ENCODE measurements at places on chromosomes 1 and 21.

GRCh38 chr1:87684194-87684593, 355.5 kb downstream of the LMO4 start:
- DNase-seq = no peak

DNA sequence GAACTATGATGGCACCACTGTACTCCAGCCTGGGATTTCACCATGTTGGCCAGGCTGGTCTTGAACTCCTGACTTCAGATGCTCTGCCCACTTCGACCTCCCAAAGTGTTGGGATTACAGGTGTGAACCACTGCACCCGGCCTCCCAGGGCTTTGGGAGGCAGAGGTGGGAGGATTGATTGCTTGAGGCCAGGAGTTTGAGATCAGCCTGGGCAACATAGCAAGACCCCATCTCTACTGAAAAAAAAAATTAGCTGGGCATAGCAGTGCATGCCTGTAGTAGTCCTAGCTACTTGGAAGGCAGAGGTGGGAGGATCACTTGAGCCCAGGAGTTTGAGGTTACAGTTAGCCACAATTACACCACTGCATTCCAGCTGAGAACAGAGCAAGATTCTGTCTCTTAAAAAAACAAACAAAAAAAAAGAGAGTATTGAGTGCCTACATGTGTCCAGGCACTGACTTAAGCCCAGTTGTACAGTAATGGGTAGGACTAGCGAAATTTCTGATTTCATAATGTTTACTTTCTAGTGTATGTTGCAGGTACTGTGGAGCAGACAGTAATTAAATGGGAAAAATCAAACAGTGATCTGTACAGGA, 4.2 kb downstream of the MANEAL start:
- DNase-seq = no peak

- peak; percentile 29 for DNase-seq
These were observed 15.1 kb downstream of the IFI44 start for GRCh38 chr1:78664763-78665162.

GRCh38 chr1:42480921-42481320, 17.8 kb downstream of the CCDC30 start:
- no peak for DNase-seq

DNA sequence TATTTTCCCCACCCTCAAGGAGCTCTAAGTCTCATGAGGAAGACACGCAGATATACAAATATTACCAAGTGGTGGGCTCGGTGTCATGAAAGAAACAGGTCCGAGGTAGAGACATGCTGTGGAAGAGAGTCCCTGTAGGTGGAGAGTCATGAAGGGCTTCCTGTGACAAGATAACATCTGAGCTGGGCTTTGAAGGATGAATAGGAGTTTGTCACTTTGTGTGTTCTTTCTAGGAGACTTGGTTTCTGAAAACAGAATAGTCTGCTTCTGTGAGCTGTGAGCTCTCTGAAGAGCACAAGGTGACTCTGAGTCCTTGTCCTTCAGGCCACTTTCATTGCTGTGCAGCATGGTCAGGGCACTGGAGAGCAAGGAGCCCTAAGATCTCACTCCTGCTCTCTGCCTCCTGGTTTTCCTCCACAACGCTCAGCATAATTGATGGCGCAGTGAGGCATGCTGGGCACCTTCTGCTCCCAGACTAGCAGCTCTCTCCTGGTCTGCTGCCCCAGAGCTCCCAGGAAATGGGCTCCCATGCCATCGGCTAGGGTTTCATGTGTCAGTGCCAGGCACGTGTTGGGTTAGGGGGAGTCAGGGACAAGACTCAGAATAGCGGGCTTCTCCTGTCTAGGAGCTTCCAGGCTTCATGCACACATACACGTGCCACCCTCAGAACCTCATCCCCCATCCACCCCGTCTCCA, 209.9 kb upstream of the CSF3R start:
- DNase-seq = no peak

GRCh38 chr1:202150602-202151001, 6.1 kb upstream of the ARL8A start:
- no peak for DNase-seq

DNA sequence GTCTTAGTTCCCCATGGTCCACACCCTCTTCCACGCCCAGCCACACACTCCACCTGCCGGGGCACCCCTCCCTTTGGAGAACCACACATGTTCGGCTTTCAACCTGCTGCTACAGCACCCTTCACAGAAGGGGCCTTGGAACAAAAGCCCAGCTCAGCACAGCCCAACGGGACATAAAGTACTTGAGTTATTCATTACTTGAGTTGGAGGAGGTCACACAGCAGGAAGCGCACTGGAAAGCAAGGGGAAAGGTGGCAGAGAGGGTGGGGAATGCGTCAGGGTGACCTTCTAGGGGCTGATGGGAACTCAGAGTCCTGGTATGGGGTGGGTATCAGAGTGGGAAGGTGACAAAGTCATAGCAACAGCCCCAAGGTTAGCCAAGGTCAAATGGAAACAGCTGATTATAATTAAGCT, 3.0 kb upstream of the ATP1B1 start:
- no peak for DNase-seq

GRCh38 chr1:248421384-248421783, 18.5 kb downstream of the OR2T1 start:
- DNase-seq = no peak

DNA sequence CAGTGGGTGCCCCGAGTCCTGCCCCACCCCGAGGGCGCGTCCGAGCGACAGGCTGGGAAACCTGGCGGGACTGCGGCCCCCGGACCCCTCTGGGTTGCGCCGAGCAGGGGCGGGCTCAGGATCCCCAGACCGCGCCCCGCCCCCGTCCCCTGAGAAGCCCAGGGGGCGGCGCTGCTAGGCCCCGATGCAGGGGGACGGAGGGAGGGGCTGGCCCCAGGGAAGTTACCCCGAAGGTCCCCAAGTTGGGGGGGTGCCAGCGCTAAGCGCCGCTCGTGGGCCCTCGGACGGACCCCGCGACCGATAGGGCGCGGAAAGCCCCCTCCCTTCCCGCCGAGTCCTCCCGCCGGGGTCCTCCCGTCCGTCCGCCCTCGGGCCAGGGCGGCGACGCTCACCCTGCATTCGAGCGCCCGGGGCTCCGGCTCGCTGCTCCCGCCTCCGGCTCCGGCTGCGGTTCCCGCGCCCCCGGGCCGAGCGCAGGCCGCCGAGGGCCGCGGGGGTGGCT, 414 bp downstream of the GPR153 start:
- no peak for DNase-seq

DNA sequence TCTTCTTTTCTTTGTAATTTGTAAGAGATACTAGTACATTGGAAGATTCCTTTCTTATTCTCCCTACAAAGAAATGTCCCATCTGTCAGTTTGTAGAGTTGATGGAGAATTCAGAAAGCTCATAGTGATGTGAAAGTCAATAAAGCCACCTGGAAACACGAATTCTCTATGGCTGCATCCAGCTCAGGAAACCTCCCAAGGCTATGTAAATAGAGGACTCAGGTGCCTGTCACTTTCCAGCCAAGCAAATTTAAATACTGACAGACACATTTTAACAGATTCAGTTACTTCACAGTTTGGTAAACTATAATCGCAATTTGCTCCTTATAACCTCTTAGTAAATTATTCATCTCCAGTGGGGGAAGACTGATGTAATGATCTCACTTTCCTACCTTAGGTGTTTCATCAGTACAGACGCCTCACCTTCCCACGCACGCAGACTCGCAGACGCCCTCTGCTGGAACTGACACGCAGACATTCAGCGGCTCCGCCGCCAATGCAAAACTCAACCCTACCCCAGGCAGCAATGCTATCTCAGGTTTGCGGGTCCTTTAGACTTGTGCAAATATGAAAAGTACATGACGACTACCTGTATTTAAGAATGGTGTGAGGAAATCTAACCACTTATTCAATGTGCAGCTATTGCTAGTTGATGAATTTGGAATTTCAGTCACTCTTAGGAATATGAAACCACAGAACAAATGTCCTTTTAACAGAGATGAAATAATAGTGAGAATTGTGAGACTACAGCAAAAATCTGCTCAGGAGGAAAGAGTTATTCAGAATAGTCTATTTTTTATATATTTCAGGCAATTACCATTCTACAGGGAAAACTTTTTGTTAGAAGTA, 60.6 kb downstream of the PTPRC start:
- peak; percentile 62 for DNase-seq

- DNase-seq = no peak
These were observed 78.5 kb downstream of the SLC35F3 start for GRCh38 chr1:233982827-233983518.

DNA sequence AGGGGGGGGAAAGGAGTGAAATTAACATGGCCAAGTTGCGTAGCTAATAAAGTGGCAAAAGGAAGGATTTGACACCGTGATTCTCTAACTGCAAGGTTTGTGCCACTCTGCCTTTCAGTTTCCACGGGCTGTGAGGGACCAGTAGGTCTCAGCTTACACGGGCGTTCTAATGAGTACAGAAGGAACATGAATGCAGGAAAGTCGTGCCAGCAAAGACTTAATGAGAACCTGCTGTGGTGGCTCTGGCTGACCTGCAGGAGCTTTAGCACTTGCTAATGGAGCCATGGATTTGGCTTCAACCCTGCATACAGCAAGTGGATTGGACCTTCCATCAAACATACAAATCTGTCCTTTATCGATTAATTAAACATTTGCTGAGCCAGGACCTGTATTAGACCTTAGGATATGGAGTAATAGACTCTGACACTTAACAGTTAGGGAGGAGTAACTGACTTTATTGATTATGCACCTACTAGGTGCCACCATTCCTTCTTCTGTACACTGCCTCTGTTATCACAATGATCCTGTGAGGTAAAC, 15.1 kb upstream of the PITHD1 start:
- no peak for DNase-seq

GRCh38 chr1:225657462-225657989, 4.6 kb upstream of the ENAH start:
- DNase-seq = no peak

- DNase-seq = peak; percentile 64
These were observed 495 bp upstream of the NTRK1 start for GRCh38 chr1:156860113-156860627.

- DNase-seq = peak; percentile 95
These were observed at the start of gene OSCP1 for GRCh38 chr1:36450270-36450918. Gene OSCP1, minus strand, starts transcription at chr1:36450451. Its CDS starts 82 bp downstream, at chr1:36450369.

DNA sequence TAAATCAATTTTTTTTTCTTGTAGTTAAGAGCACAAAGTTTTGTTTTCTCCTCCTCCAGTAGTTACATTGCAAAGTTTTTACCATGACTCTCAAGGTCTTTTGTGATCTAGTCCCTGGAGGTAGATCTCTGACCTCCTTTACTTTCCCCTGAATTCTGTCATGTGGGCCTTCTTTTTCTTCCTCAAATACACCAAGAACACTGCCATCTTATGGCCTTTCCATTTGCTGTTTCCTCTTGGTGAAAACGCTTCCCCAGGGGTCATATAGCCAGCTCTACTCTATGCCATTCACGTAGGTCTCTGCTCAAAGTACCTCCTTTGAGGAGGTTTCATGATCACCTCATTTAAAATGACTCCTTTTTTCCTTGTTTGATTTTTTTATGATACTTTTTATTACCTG, 2.7 kb downstream of the DDX20 start:
- no peak for DNase-seq

GRCh38 chr1:244945109-244945671, 80.8 kb upstream of the HNRNPU start:
- no peak for DNase-seq

- no peak for DNase-seq
These were observed 189.6 kb downstream of the NRIP1 start for GRCh38 chr21:14875186-14875585.

DNA sequence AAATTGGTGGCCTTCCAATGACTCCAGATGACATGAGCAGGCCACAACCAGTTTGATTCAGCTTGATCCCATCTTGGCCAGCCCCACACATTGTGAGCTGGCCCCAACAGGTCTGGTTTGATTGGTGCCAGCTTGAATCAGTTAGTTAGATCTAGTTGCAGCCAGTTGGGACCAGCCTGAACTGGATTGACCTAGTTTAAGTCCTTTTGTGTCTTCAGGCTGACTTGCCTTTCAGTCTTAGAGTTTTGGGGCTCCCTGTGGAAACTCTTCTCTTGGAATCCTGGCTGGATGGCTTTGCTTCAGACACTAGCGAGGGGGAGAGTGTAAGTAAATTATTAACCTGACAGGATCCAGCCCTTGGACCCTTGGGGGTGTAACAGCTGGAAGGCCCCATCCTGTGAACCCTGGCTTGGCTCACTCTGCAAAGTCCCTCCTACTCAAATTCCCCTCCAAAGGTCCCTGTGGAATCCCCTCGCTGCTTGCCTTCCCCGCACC, 36.2 kb upstream of the POU3F1 start:
- no peak for DNase-seq

DNA sequence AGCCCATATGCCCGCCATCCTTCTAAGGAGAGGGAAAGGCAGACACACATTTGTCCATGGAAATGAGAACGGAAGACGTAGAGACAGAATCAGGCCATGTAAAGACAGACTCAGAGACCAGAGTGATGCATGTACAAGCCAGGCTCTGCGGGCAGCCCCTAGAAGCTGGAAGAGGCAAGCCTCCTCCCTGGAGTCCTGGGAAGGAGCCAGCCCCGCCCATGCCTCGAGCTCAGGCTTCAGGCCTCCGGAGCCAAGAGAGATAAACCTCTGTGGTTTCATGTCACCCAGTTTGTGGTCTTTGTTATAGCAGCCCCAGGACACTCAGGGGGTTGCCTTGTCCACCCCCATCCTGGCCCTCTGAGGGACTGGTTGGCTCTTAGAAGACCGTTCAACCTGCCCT, 11.6 kb downstream of the PDE9A start:
- DNase-seq = no peak

- peak; percentile 70 for DNase-seq
These were observed 6.7 kb downstream of the UROD start for GRCh38 chr1:45018599-45019230.

- peak; percentile 66 for DNase-seq
These were observed 2.1 kb downstream of the CLCC1 start for GRCh38 chr1:108961198-108961597.

DNA sequence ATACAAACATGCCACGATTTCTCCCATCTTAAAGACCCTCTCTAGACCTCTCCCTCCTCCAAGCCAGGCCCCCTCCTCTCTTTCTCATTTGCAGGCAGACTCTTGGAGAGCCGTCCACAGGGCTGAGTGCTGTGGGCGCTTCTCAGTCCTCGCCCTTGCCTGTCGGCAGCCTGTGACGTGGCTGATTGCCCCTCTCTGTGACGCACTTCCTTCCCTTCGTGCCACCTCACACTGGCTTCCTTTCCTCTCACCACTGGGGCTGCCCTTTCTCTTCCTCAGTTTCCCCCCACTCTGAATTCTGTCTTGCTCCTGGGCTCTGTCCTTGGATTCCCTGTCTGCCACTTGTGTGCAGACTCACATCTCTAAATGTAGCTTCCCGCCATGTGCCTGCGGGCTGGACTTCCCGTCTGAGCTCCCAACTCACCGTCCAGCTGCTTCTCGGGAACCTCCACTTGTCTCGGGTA, 227.2 kb downstream of the CAMTA1 start:
- no peak for DNase-seq

- no peak for DNase-seq
These were observed 2.6 kb downstream of the C1orf116 start for GRCh38 chr1:207029701-207030521.

- peak; percentile 85 for DNase-seq
These were observed 26.6 kb downstream of the ATF6 start for GRCh38 chr1:161792740-161793139.

DNA sequence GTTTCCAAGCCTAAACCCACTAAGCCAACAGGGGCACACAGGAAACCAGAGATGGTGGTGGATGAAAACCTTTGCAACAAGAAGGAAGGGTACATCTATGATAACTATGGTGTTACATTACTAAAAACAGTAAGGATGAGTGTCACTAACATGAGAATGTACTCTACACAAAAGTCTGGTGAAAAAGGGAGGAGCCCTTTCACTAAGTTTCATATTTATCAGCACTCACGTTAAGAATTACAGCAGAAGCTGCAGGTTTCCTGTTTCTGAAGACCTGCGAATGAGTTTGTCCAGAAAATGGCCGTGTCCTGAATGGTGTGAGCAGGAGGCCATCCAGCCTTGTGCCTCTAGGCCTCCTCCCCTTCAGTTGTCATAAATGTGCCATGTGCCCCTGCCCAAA, 17.8 kb downstream of the ABCG1 start:
- peak; percentile 65 for DNase-seq
